ENCODE measurements at places on chromosomes 3 and 15. TPM values are rescaled to one million over a fixed set of nuclear protein-coding genes. Genes with fewer than 3 reads are reported as not detected.
A peak's percentile ranks its signal among the peaks of the same experiment; 100 is the strongest.

GRCh38 chr3:1292571-1293071, 199.8 kb downstream of the CNTN6 start:
- DNase-seq = no peak

DNA sequence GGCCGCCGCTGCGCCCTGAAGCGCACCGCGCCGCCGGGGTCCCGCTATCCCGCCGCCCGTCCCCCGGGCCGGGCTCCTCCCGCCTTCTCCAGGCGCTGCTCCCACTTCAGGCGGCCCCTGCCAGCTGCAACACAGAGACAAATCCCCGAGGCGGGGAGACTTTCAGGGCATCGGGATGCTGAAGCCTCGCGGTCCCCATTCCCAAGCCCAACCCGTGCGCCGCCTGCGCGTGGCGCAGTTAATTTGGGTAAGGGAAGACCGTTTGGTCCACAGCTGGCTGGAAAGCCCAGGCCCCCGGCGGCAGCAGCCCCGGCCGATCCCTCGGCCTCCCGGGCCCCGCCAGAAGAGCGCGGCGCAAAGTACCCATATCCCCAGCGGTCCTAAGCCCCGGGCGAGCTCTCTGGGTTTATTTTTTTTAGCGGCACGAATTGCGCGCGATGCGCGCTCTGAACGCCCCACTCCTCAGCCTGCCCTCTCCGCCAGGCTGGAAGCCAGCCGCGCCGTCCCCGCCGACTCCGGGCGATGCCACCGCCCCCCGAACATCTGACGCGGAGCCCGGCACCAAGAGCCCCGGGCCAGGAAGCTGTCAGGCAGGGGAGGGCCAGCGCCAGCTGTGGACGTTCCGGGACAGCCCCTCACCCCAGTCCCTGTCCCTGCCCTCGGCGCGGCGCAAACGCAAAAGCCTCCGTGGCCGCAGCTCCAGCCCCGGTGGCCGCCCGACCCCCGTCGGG, 517 bp downstream of the FBN1 start:
- peak; percentile 7 for DNase-seq

DNA sequence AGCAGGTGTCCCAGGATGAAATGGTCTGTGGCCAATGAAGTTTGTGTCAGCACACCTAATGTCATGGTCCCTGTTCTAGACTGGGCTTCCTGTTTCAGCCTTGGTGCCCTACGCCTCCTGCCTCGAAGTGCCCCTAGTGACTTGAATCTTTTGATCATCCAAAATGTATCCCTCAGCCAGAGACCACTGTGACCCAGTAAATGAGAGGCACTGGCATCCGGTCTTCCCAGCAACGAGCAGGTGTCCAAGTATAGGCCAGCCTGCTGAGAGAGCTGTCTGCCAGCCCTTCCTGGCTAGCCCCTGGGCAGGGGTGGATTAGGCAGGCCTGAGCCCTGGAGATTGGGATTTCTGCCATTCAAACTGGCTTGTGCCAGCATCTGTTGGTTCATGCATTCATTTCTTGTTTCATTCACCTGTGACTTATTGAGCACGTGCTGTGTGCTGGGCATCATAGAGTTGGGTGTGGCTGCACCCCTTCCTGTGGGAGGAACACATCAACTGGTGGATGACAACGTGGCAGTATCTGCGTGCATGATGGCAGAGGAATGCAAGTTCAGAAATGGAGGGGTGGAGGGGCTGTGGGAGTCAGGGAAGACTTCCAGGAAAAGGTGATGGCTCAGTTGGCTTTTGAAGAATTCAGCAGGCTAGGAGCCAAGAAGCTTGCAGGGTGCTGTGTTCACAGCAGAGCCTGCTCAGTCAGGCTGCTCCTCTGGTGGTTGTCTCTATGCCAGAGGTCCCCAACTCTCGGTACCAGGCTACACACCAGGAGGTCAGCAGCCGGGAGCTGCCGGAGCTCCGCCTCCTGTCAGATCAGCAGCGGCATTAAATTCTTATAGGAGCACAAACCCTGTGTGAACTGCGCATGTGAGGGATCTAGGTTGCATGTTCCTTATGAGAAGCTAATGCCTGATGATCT, 21.6 kb downstream of the ESYT3 start:
- no peak for DNase-seq

- DNase-seq = no peak
These were observed 46.3 kb upstream of the ACKR4 start for GRCh38 chr3:132550579-132551305.

GRCh38 chr3:56796202-56796601, 5.5 kb downstream of the ARHGEF3 start:
- peak; percentile 22 for DNase-seq

GRCh38 chr3:21185816-21186314, 565.1 kb downstream of the ZNF385D start:
- DNase-seq = no peak

GRCh38 chr15:62957130-62957529, 85.4 kb upstream of the TPM1 start:
- no peak for DNase-seq

DNA sequence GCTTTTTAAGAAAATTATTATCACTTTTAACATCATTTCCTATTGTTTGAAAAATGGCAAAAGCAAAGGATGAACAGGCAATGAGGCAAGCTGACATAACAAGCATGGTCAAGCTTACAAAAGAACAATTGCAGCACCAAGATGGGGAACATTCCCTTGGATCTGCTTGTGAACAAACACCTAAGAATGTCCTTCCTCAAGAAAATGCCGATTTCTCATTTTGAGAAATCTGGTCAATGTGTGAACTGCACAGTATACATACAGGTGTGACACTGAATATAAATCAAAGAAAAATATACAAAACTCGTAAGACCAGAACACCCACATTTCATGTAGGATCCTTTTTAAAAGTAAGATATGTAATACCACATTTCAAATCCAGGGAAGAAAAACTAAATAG, 58.9 kb downstream of the LRRFIP2 start:
- DNase-seq = no peak

DNA sequence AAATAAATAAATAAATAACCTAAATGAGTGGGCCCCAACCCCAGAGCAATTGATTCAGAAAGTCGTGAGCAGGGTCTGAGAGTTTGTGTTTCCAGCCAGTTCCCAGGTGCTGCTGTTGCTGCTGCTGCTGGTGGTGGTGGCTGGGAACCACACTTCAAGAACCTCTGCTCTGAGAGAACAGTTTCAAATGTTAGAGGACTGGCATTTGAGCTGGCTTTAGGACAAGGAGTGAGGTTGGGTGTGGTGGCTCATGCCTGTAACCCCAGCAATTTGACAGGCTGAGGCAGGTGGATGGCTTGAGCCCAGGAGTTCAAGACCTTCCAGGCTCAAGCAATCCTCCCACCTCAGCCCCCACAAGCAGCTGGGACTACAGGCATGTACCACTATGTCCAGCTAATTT, 123.1 kb upstream of the UBE2E1 start:
- no peak for DNase-seq

DNA sequence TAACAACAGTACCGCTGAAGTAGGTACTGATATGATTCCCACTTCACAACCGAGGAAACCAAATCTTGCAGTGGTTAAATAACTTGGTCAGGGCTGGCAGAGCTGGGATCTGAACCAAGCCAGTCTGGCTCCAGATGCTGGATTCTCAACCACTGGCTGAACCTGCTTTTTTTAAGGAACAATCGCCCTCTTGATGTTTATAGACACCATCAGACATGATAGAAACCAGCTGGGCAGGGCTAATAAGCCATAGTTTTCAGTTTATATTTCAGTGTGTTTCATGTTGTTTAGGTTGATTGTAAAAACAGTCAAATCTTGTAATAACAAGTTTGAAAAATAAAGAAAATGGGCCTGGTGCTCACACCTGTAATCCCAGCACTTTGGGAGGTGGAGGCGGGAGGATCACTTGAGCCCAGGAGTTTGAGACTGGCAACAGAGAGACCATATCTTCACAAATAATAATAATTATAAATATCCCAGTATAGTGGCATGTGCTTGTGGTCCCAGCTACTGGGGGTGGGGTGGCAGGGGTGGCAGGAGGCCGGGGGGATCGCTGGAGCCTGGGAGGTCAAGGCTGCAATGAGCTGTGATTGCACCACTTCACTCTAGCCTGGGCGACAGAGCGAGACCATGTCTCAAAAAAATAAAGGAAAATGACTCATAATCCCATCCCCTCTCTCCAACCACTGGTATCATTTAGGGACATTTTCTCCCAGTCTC, 36.7 kb downstream of the XYLB start:
- DNase-seq = no peak

GRCh38 chr3:114093596-114093995, 37.1 kb downstream of the QTRT2 start:
- DNase-seq = no peak

GRCh38 chr15:69853544-69853951, 244.2 kb downstream of the TLE3 start:
- no peak for DNase-seq

- no peak for DNase-seq
These were observed 115.5 kb downstream of the NFKBIZ start for GRCh38 chr3:101964861-101965260.

GRCh38 chr3:5115506-5116162, 6.5 kb upstream of the ARL8B start:
- no peak for DNase-seq

GRCh38 chr3:111336511-111336910, 205.5 kb upstream of the CD96 start:
- no peak for DNase-seq

CORO2B gene
- total RNA-seq = not detected

DNA sequence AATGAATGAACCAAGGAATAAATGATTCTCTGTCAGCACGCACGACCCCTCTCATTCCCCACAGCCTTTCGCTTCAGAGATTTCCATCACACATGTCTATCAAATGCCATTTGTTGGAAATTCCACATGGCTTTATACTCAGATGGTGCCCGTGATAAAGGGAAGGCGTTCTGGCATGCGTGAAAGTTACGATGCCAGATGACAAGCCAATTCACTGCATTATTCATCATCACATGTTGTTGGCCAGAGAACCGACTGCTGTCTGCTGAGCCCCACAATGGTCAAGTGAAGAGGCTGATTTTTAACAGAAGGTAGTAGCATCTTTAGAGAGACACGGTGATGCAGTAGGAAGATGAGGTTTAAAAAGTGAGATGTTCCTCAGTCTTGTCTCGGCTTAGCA, 74.1 kb upstream of the FRMD4B start:
- no peak for DNase-seq

DNA sequence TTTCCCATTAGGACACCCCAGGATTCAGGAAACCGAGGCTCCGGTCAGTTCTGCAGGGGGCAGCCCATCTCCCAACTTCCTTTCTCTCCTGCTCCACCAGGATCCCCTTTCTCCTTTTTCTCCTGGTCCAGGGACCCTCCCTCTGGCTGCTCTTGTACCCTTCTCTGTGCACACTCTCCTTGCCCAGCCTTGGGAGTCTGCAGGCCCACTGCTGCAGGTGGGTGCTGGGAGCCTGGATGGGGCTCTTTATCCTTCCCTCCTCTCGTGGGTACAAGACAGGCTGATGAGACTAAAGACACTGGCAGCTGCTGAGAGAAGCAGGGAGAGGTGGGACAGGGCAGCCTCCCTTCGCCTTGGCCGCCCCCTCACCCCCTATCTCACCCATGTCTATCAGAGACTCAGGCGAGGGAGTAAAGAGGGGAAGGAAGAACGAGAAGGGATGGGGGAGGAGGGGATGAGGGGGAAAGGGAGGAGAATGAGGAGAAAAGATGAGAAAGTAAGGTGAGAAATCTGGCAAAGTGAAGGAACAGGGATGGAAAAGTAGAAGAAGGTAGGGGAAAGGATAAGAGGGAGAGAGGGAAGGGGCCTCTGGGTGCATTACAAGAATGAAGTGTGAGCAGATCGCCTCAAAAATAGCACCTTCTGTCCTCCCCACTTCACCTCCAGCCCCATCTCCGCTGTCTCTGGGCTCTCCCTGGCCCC, 45.2 kb downstream of the ITGA11 start:
- DNase-seq = no peak

DNA sequence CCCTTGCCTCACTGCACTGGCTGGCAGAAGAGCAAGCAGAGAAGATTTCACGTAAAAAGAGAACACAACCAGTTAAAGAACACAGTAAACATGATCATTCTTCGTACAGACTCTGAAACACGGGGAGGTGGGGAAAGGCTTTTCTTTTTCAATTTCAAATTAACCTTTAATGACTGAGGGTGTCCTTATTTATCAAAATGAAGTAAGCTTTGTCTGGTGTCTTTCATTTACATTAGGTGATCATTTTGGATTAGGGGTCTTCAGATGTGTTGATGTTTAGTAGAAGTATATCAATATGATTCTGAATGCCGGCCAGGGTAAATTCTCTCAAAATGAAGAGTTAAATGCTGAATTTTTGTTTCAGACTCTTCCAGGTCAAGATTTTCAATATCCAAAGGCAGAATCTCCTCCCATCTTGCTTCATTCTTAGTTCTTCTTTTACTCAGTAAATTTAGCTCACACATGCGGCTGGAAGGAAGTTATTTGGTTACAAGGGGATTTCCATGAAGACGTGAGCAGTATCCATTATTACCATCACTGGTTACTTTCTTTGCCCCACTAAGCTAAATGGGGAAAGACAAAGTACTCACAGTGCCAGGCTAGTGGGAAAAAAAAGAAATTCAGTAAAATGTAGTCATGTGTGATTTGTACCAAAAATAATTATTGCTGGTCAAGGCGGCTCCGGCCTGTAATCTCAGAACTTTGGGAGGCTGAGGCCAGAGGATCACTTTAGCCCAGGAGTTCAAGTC, 272.2 kb upstream of the NR2F2 start:
- DNase-seq = no peak

- DNase-seq = no peak
These were observed 591.5 kb upstream of the CFAP20DC start for GRCh38 chr3:59641169-59641899.

INSYN1 gene
- total RNA-seq = not detected

- no peak for DNase-seq
These were observed 5.4 kb upstream of the TRIM59 start for GRCh38 chr3:160454995-160455394.

GRCh38 chr3:98826126-98826525, 63.0 kb downstream of the ST3GAL6 start:
- DNase-seq = no peak

MCF2L2 gene
- total RNA-seq = 11.5 TPM

PRICKLE2 gene
- 0.09 TPM for total RNA-seq

Measured in activated T-cell treated with anti-CD3 and anti-CD28 coated beads, Interleukin-2, amount 50 U/mL, for 72 hours (primary cell).